NT2/D1 (cell line): ENCODE measurements at places on chromosomes 2 and 18.

GRCh38 chr2:73980566-73980965 is 4.1 kb upstream of the TET3 start:
- DNase-seq, result no peak

DNA sequence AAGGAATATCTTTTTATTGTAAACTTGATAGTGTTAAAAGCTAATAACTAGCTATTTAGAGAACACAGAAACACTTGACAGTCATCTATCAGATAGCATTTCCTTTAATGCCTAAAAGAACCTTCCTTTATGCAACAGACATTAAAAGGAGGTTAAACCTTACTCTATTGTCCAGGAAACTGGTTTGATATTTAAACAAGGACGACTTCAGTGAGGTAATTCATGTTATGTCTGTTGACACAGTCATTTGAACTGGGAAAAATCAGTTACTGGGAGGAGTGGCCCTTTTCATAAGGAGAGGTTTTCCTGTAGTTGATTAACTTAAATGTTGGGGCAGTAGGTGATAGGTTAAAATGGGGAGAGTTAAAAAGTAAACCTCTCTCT is 6.7 kb downstream of the TGIF1 start:
- DNase-seq, result no peak

- DNase-seq, result no peak
These were observed 45.2 kb downstream of the FAM117B start for GRCh38 chr2:202679980-202680379.

GRCh38 chr2:46393347-46393820 is 86.0 kb upstream of the TMEM247 start:
- no peak for DNase-seq

DNA sequence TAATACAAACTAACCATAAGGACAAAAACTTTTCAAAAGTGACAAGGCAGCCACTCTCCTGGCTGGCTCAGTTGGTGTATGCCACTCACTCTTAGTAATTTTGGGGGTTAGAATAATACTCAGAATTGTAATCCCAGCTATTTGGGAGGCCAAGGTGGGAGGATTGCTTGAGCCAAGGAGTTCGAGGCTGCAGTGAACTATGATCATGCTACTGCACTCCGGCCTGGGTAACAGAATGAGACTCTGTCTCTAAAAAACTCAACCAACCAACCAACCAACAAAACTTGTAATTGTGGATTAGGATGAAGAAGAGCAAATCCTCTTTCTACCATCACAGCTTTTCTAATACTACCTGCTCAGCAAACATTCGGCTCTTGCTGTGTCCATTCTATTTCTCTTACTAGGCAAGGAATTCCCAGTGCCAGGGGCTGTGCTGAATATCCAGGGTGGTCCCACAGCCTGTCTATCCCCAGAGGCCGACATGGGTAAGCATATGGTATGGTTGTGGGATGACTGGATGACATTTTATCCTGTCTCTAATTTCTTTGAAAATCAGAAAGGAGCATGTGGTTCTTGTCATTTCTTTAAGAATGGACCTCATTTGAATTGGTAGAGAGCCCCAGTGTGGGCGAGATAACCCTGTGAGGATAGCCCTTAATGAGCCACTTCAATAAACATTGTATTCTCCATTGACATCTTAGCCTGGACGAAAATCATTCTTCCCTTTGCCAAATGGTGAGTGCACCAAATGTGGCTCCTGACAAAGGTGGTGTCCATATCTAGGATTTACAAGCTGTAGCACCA is 220.1 kb downstream of the MYCN start:
- no peak for DNase-seq

- DNase-seq, result no peak
These were observed 97.5 kb downstream of the SH3YL1 start for GRCh38 chr2:166381-166780.

- no peak for DNase-seq
These were observed 128.2 kb downstream of the MCFD2 start for GRCh38 chr2:46787364-46787763.

DNA sequence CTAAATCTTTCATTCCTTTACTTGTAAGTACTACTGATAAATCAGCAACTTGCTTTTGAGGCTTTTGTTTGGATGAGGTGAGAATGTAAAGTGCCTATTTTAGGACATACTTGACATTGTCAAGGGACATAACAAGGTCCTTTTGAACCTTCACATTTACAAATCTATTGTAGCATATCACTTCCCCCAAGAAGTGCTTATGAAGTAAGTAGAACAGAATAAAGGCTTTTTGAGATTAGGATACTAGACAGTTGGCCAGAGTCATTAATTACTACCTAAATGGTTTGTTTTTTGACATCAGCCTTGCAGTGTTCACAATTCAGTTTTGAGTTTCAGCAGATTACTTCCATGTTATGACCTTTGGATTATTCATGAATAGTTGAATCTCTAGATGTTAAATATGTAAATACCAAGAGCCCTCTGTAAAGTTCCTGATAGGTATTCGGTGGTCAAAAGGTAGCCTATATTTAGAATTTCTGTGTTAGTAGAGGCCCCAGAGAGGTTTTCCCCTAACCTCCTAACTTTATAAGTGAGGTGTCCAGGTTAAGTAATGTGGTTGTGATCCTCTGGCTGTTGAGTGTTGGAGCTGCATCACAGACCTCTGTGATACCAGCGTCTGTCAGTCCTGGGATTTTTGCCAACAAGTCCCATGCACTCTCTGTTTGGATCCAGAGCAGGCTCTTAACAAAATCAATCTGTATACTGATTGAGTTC is 67.2 kb downstream of the LCLAT1 start:
- DNase-seq, result no peak
